Epithelial cell of proximal tubule (primary cell): ENCODE measurements at places on chromosomes 2 and 18. TPM values are rescaled to one million over a fixed set of nuclear protein-coding genes. Genes with fewer than 3 reads are reported as not detected.

The ASIC4 gene
- total RNA-seq = not detected in 2 replicates

The OR6B2 gene
- total RNA-seq = not detected in 2 replicates

The EGR4 gene
- total RNA-seq = 0.07 TPM in 1 of 2 replicates, not detected in the other

The PLGLB1 gene
- 3.9 TPM in 1 of 2 replicates, not detected in the other for total RNA-seq

The APOB gene
- total RNA-seq = not detected in 2 replicates

The ATF2 gene
- 22.6 and 47.5 TPM in 2 replicates for total RNA-seq

The CROCC2 gene
- total RNA-seq = not detected in 2 replicates

The DNAH7 gene
- total RNA-seq = 0.06 and 0.29 TPM in 2 replicates

The M1AP gene
- 1.7 and 2.5 TPM in 2 replicates for total RNA-seq

The GRHL1 gene
- total RNA-seq = 3.9 and 6.8 TPM in 2 replicates
